ENCODE measurements at places on chromosomes 5 and 9.

GRCh38 chr5:156798201-156798600 lies 51.9 kb upstream of the PPP1R2B start:
- DNase-seq = no peak

- peak; percentile 85 for DNase-seq
Measured at GRCh38 chr9:112332674-112332976, 794 bp downstream of the PTBP3 start.

DNA sequence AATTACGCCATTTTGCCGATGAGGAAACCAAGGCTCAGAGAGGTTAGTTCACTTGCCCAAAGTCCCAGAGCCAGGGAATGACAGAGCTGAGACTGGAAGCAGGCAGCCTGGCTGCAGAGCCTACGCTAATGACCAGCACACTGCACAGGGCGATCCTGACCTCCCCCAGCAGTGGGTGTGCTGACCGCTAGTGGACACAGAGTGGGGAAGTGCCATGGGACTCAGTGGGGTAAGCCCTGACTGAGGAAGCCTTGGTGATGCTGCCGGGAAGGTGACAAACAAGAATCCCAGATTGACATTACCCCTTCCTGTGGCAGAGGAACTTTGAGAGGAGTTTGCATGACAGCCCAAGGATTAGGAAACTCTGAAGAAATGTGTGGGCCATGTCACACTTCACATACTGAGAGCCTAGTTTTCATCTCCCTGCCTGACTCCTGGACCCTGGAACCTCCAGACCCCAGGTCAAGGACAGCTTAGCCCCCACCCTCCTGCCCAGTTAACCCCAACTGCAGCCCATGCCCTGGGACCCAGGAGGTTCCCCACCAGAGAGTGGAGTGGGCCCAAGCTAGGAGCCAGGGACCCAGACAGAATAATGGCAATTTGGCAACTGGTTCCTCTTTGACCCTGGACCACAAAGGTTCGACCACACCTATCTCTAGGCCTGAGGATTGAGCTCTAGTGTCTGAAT lies 19.7 kb upstream of the CSF1R start:
- DNase-seq = no peak

DNA sequence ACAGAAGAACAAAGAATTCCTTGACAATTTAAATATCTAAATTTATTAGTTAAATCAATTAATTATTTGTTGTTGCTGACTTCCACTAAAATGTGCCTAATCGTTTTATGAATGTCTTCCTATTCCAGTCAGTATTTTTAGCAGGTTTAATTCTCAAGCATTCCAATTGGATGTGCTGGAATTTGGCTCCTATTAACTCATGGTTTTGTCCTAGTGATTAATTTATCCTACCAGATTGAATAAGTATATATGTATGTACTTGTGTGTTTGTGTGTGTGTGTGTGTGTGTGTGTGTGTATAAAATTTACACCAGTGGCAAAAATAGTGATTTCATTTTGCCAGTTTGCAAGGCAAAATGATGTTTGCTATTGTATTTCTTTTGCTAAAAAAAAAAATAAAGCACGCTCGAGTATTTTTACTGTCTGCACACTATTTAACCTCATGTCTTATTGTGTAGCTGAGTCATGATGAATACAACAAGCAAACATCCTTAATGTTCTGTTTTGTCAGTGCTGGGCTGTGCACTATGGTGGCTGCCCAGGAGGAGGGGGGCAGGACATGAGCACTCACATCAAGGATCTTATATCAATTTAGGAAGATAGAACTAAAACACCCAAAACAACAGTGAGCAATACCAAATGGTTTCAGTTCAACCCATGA lies 375.5 kb downstream of the PDE4D start:
- DNase-seq = no peak

GRCh38 chr5:154861946-154862345 lies 3.5 kb downstream of the CNOT8 start:
- no peak for DNase-seq

DNA sequence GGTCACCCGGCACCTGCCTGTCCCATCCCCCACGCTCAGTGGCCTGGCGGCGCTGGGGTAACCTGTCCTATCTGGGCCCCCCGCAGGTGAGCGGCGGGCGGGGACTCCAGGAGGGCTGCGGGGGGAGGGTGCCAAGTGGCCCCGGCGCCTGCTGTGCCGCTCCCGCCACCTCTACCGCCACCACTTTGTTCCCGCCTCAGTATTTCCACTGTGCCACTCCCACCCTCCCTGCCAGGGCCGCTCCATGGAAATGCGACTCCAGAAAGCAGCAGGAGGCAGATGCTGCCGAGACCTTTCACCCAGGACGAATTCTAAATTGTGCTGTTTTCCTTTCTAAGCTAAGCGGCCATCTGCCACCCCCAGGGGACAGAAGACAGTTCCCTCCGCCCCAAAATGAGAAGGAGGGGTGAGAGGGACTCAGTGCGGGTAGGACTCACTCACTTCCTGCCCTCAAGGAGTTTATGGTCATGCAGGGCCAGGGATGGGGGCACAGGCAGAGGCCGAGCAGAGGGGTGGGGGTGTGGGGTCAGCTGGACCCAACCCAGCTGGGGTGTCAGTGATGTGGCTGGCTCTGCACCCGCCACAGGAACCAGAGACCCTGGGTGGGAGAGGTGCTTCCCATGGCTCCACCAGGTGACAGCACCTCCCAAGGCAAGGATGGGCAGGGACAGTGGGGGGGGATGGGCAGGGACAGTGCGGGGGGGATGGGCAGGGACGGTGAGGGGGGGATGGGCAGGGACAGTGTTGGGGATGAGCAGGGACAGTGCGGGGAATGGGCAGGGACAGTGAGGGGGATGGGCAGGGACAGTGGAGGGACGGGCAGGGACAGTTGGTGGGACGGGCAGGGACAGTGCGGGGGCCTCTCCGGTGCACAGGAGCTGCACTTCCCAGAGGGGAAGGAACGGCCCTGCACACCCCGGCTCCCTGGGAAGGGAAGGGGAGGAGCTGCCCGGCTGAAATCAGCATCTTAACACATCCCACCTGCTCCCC lies 17.8 kb downstream of the NOTCH1 start:
- DNase-seq = no peak

Measured in KG1 (cell line).